ENCODE measurements at places on chromosomes 13 and 19.

DNA sequence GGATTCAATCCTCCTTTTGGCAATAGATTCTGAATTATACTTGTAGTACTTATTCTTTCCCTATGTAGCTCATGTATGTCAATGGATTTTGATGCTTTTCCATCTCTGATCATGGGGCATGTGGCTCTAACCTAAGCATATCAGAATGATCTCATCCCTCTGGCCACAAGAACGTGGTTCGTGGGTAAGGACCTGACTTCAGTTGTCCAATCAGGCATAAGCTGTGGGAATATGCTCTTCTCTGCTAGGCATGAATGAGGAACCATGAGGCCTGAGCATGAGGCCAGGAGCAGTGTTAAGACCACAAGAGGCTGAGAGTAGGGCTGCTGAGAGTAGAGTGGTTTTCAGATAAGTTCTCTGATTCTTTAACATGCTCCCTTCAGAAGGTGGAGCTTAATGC, 292.4 kb upstream of the TSHZ3 start:
- no peak for DNase-seq

DNA sequence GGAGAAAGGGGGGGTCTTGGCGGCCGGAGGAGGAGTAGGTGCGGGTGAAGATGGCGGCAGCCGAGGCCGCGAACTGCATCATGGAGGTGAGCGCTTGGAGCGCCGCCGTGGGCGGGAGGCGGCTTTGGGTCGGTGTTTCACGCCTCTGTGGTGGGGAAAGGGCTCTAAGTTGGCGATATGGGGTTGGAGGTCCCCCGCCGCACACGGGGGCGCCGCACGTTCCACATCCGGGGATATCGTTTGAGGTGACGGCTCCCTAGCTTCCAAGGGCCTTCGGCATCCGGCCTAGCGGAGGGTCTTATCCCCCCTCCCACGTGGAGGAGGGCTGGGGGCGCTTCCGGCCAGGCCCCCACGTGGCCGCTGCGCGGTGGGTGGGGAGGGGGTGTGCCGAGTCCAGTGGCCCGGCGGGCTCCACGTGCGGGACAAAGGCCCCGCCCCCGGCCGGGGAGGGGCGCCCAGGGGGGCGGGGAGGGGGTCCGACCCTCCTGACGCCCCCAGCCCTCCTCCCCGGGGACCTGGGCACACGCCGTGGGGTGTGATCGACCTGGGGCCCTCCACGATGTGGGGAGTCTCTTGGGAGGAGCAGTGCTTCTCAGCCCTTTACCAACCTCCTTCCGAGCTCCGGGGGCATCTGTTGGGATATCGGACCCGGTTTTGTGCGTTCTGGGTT, at the start of gene PRMT1:
TSS of gene PRMT1 (plus strand) at position 41 of the 670 bp plus-strand sequence. CDS start at position 51, 10 bp downstream.
- DNase-seq = no peak

DNA sequence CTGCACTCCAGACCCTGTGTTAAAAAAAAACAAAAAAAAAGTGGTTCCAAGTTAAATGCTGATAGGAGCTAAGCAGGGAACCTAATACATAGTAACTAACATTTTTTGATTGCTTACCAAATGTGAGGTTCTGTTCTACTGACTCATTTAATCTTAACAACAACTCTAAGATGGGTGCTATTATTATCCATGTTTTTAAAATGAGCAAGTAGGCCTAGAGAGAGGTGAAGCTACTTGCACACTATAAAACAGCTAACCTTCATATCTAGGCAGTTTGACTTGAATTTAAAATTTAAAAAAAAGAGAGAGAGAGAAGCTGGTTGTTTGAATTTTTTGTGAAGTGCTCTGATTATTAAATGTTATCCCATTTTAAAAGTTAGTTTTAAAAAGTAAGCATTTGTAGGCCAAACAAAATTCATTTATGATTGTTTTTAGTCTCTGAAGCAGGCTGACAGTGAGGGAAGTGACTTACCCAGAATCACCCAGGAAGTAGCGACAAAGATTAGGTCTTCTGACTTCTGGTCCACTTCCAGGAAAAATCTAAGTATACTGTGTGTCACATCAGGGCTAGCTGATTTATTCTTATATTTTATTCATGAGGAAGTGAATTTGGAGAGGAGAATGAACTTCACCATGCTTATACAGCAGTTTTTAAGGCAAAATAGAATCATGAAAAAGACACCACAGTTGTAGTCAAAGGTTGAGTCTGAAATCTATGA, 2.4 kb downstream of the SIGLECL1 start:
- no peak for DNase-seq

GRCh38 chr13:92681239-92681638, 545.4 kb upstream of the GPC6 start:
- DNase-seq = no peak

GRCh38 chr13:44904967-44905366, 84.3 kb downstream of the NUFIP1 start:
- DNase-seq = no peak

DNA sequence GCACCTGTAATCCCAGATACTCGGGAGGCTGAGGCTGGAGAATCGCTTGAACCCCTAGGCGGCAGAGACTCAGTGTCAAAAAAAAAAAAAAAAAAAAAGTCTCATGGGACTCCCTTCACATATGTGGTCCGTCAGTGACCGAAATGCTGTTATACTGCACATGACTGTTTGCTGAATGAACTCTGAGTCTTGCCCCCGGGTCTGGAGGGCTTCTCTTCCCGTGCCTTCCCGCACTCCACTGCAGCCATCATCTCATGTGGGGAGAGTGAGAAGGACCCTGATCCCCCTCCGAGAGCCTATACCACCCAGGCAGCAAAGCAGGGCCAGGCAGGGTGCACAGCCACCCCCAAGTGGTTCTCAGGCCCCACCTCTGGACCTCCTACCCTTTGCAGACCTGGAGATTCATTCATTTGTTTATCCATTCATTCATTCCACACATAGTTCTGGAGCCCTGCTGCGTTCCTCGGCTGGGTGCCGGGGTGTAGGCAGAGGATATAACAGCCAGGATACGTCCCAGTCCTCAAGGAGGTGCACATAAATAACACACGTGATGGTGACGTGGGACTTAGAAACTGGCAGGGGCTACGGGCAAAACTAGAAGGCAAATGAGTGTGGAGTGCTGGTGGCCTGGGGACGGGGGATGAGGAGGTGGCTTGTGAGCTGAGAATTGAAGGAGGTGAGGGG, 14.2 kb downstream of the NDUFA11 start:
- no peak for DNase-seq

- DNase-seq = peak; percentile 25
Observed at GRCh38 chr13:34617473-34618083, 324.5 kb upstream of the NBEA start.

GRCh38 chr13:40388617-40389016, 277.8 kb downstream of the FOXO1 start:
- no peak for DNase-seq

DNA sequence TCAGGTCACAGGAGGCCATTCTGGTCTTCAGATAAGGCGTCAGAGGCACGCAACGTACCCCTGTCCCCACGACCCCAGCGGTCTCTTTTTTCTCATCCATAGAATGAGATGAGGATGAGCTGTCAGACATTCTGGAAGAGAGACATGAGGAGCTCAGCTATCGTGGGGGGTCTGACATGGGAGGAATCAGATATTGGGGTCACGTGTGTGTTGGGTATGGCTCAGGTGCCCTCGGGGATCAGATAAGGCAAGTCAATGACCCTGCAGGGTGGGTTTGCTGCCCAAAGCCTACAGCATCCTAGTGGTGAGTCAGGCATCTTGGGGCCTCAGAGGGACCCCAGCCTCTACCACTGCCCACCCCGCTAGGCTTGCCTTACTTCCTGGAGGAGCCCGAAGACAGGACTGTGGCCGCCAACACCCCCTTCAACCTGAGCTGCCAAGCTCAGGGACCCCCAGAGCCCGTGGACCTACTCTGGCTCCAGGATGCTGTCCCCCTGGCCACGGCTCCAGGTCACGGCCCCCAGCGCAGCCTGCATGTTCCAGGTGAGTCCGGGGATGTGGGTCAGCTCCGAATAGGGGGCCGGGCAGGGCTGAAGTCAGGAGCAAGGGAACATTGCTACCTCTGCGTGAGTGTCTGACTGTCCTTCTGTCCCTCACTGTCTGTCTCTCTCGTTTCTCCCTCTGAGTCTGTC, 2.6 kb downstream of the AXL start:
- no peak for DNase-seq

Data from G401 (cell line).